GM13977 (cell line): ENCODE measurements at places on chromosomes 11 and 22.

DNA sequence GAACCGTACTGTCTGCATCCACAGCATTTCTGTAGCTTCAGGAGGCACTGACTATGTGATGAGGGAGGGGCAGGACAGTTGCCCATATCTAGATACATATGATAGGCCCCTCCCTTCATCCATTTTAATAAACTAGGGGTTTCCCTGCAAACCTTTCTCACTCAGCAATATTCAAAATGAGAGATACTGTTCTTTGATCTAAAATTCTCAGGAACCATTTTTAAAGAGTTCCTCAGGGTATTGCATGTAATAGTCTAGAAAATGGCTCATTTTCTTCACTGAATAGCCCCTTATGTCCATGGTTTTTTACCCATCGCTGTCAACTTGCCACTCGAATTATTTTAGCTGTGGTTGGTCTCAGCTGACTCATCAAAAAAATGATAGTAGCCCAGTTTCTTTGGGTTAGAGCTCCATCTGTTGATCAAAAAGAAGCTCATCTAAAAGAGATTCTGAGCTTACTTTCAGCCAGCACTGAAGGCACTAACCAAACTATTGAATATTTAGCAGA, 37.0 kb upstream of the DNAJB7 start:
- peak; percentile 60 for DNase-seq

- DNase-seq: no peak
These were observed 12.5 kb downstream of the ATXN10 start for GRCh38 chr22:45684169-45684568.

- peak; percentile 42 for DNase-seq
These were observed at the start of gene NR1H3 for GRCh38 chr11:47257517-47258316. TSS of gene NR1H3 (plus strand) at chr11:47257996. CDS start at chr11:47259217, 1,221 bp downstream.

GRCh38 chr11:32365192-32365591, 70.1 kb downstream of the WT1 start:
- no peak for DNase-seq

DNA sequence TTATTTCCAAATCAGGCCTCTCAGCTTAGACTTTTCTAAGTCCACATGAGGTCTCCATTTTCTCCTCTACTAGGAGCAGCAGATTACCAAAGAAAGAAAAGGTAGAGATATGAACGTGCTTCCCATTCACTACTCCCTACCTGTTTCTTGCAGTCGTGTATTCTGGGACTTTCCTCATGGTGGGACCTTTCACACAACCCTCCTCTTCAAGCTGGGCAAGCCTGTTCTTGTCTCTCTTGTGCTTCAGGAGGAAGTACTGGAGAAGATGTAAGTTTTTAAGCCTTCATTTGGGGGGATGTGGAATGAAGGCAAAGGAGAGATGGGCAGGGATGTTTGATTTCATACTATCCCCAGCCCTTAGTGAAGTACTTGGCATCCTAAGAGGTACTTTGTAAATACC, 128.8 kb upstream of the SESN3 start:
- DNase-seq: no peak

- peak; percentile 67 for DNase-seq
These were observed 24.0 kb downstream of the SLC43A1 start for GRCh38 chr11:57491371-57492061.

DNA sequence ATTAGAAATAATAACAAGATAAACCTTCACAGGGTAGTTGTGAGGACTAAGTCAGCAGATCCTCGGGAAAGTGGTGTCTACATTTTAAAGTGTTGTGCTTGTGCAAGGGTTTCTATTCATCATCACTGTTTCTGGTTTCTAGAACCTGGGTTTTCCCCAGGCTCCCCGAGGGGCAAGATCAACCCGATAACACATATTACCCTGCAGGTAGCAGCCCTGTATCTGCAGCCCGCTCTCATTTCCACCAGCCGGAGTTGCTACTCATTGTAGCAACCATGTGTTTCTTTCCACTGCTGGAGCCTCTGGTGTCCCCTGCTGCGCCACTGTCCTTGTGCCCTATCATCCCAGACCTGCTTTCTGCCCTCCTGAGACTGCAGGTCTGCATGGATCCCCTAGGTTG, 67.0 kb downstream of the MIAT start:
- peak; percentile 47 for DNase-seq

DNA sequence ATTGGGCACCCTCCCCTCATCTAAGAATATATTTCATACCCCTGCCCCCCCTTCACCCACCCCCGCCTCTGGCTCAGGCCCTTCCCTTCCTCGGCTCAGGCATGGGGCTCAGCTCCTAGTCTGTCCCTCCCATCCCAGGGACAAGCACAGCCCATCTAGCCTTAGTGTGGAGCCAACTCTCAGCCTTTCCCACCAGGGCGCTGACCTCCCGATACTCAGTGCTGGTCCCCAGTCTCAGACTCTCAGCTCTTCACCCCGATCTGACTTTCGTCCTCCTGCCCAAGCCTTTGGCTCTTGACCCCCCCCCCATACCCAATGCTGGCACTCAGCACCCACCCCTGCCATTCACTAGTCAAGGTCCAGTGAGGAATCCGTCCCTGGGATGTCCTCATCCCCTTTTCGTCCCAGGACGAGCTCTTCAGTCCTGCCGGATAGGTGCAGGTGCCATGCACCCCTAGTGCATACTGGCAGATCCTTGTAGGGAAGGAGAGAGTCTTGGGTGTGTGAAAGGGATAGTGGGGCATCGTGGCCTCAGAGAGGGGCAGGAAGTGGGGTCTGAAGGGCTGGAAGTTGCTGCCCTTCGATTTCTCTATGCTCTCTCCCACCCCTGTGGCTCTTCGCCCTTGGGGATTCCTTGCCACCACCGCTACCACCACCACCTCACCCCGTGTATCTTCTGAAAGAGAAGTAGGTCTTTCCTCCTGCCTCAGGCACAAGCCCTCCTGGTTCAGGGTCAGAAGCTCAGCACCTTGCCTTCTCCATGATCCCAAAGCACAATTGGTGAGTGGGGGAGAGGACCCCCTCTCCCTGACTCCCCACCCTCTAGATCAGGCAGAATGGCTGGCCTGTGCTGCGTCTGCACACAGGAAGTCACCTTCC, 2.4 kb downstream of the TPBGL start:
- no peak for DNase-seq

DNA sequence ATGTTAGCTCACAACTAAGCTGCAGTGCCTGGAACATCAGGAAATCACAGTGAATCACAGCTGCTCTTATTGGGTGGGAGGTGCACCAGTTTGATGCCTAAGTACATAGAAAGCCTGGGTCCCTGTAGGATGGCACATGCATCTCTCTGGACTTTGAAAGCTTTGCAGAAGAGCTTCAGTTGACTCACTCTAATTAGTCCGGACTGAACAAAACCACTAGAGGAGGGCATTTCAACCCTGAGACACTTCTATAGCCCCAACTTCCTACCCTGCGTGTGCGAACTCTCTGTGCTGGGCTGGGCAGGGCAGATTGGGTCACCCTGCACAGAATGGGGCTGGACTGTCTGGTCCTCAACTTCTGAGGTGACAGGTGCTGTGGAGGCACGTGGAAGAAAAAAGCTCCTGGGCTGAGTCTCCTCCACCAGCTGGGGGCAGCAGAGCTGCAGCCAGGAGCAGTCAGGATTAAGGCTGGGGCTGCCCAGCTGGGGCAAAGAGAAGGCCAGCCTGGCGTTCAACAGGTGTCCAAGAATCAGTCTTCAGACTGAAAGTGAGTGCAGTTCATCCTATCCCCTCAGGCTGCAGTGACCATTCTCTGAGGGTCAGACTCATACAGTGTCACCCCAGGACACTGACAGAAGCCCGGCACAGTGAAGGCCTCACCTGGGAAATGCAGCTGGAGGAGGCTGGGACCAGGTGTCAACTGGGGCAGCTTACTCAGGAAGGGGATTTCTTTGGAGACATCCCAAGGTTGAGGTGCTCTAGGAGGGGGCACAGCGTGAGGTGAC, 22.1 kb downstream of the GGTLC2 start:
- no peak for DNase-seq

- no peak for DNase-seq
These were observed 42.2 kb upstream of the B3GAT1 start for GRCh38 chr11:134454146-134454690.

- no peak for DNase-seq
These were observed 35.0 kb upstream of the MPEG1 start for GRCh38 chr11:59247531-59248227.

- peak; percentile 34 for DNase-seq
These were observed 545 bp upstream of the ZDHHC13 start for GRCh38 chr11:19116276-19116970.

DNA sequence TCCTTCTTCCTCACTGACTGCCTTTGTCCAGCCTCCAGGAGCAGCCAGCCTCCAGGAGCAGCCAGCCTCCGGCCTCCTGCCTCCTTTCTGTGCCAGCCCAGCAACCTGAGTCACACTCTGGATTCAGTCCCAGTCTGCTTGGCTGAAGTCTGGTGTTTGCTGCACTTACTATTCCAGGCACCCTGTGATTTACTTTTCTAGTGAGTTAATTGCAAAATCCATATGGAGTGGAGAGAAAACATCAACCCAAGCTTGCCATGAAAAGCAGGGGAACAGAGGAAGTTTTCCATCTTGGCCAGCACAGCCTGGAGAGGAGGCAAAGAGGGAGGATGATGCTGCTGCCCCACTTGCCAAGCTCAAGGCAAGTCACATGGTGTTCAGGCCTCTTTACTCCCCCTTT, 400.5 kb downstream of the TENM4 start:
- DNase-seq: no peak

- DNase-seq: no peak
These were observed 57.8 kb downstream of the SPATA19 start for GRCh38 chr11:133787379-133788141.
